Panc1 (cell line): ENCODE measurements at places on chromosomes 5 and 9.

GRCh38 chr5:150213530-150213929, 23.7 kb downstream of the SLC6A7 start:
- DNase-seq, result no peak

GRCh38 chr5:146725025-146725424, 153.5 kb downstream of the PPP2R2B start:
- DNase-seq, result no peak

GRCh38 chr5:81121273-81121672, 111.8 kb upstream of the CKMT2 start:
- no peak for DNase-seq

DNA sequence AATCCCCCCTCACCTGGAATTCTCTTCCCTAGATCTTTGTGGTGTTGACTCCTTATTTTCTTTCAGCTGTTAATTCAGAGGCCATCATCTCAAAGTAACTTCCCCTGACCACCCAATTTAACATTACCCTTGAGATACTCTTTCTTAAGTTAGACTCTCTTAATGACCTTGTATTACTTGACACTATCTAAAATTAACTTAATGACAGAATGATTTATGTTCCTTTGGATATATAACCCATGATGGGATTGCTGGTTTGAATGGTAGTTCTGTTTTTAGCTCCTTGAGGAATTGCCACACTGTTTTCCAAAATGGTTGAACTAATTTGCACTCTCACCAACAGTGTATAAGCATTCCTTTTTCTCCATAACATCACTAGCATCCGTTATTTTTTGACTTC, 298.0 kb downstream of the NNT start:
- no peak for DNase-seq

DNA sequence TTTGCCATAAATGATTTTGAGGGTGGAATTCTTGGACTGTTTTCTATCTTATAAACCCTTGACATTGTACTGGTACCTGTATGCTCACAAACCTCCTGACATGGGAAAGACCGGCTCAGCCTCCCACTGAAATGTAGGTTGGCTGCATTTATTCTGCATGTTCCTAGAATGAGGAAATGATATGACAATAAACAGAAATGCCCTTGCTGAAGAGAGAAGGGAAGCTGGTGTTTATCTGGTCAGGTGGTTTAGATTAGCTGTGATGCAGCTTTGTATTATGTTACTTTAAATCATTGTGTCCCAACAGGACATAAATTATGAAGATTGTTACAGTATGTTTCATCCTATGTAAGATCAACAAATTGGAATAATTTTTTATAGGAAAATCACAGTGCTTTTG, 23.1 kb upstream of the CATSPER3 start:
- no peak for DNase-seq

DNA sequence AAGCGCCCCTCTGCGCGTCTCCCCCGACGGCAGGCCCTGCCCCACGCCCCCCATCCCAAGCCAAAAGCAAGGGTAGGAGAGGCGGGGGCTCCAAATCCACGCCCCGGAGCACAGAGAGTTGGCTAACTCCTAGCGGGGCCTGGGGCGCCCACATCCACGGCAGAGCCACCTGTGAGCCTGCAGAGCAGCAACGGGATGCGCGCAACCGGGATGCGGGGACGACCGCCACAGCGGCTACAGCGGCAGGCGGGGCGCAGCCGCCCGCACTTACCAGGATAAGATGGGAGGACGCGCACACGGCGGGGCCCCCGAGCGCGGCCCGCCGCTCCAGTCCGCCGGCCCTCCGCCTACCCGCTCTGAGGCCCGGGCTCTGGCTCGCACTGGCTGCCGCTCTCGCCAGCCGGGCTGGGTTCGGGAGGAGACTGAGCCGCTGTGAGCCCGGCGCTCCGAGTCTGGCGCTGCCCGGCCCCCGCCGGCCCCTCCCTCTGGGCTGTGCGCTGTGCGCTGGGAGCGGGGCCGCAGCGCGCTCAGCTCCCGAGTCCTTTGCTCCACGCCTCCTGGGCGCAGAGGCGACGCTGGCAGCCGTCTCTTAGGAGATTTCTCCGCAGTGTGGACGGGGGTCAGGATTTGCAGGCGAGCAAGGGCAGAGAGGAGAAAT, at the start of gene SLC24A2:
TSS of gene SLC24A2 (minus strand) at position 424 of the 658 bp plus-strand sequence.
- no peak for DNase-seq

GRCh38 chr9:137488327-137488653, 29.2 kb upstream of the NSMF start:
- no peak for DNase-seq

DNA sequence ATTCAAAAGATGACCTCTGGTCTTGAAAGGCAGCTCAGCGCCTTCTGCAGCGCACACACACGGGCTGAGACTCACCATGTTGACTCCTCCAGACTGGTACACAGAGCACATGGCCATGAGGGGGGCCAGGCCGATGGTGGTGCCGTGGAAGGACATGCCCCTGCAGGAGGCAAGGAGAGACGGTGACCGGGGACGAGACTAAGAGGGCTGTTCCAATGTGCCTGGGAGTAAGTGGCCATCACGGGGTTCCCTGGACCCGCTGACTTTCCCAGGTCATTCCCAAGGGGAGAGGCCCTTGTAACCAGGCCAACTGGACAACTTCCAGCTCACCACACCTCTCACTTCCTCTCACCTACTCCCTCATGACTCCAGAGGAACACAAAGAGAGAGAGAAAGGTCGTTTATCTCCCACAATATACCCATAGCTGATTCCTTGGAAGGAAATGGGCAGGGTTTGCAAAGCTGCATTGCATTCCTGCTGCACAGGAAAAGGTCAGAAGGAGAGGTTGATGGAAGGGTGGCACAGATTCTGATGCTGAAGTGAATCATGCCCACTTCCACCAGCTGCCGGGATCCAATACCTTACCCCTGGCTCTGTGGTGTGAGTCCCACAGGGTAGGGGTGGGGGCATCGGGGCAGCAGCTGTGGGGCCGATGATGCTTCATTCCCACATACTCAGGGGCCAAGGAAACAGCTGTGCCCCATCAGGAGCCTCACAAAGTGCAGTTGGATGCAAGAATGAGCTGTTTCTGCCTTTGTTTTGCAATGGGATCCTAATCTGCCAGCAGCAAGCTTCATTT, 47.2 kb downstream of the NIPAL4 start:
- no peak for DNase-seq
